ENCODE measurements at places on chromosomes 7 and 10. TPM values are rescaled to one million over a fixed set of nuclear protein-coding genes. Genes with fewer than 3 reads are reported as not detected.

IDI1 gene
- total RNA-seq: 109 TPM

SEMA3C gene
- total RNA-seq: 102 TPM

SLC18A3 gene
- not detected for total RNA-seq

IL2RA gene
- not detected for total RNA-seq

GSTO2 gene
- 18.4 TPM for total RNA-seq

SYPL1 gene
- total RNA-seq: 76.9 TPM

MYL10 gene
- not detected for total RNA-seq

LGI1 gene
- total RNA-seq: not detected

FAM237B gene
- total RNA-seq: not detected

GIMAP1 gene
- total RNA-seq: under 0.01 TPM

PAPOLB gene
- total RNA-seq: not detected

TMEM236 gene
- total RNA-seq: not detected

CNPY1 gene
- not detected for total RNA-seq

DMBT1 gene
- total RNA-seq: 0.40 TPM

Data from epithelial cell of alveolus of lung (primary cell).